Common myeloid progenitor, CD34-positive (primary cell): ENCODE measurements at places on chromosomes 7 and 10.

DNA sequence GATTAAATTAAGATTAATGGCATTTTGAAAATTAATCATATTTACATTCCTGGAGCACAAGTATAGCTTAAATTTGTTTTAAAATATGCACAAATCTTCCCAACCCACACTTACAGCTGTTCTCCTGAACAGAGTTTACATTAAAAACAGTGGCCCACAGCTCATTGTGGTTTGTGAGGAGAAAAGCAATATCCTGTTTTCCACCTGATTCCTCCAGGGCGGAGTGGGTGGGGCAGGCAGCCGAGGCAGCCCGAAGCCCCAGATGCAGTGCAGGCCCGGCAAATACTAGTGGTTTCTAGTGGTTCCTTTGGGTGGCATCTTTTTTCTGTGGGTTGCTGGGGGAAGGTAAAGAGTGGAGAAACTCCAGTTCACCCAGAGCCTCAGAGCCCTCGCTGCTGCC, 280.8 kb downstream of the ARHGAP12 start:
- DNase-seq: no peak

- DNase-seq: no peak
Observed at GRCh38 chr10:61888744-61889143, 12.8 kb upstream of the ARID5B start.

DNA sequence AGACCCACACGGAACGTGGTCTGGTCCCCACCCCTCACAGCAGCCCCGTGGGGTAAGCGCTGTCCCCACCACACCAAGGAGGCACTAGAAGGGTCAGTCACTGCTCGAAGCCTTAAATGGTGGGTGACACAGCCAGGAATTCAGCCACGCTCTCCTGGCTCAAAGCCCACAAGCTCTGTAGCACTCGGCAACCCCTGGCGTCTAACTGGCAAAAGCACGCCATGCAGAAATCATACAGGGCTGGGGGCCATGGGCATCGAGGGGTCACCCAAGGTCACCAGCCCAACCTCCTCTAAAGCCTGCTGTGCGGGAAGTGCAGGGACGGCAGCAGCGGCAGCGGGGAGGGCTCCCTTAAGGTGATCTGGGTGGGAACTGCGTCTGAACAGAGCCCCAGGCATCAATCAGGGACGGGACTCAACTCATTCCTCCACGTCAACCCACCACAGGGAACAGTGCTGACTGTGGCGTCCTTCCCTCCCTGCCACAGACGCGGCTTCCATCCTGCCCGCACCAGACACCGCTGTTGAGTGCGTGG, 7.8 kb downstream of the GPER1 start:
- no peak for DNase-seq

DNA sequence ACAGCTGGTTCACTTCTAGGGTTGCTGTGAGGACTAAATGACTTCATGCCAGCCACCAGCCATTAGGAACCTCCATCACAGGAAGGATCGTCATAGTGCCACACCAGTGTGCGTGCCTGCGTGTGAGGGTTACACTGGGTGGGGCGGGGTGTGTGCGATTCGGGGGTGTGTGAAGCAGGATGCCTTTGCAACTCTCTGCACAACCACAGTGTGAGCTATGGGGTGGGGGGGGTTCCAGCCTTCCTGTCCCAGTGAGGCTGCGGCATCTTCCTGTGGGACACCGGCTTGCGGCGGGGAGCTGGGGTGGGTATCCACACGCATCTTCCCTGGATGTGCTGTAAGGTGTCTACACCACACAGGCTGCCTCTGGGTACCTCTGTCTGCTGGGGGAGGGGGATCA, 6.9 kb upstream of the ELFN1 start:
- DNase-seq: peak; percentile 15

- no peak for DNase-seq
Observed at GRCh38 chr7:130182990-130183389, 22.2 kb downstream of the TMEM209 start.

GRCh38 chr7:106870983-106871410, 5.9 kb downstream of the PIK3CG start:
- peak; percentile 67 for DNase-seq

- DNase-seq: peak; percentile 31
Observed at GRCh38 chr10:44864051-44864450, 47.1 kb upstream of the TMEM72 start.

DNA sequence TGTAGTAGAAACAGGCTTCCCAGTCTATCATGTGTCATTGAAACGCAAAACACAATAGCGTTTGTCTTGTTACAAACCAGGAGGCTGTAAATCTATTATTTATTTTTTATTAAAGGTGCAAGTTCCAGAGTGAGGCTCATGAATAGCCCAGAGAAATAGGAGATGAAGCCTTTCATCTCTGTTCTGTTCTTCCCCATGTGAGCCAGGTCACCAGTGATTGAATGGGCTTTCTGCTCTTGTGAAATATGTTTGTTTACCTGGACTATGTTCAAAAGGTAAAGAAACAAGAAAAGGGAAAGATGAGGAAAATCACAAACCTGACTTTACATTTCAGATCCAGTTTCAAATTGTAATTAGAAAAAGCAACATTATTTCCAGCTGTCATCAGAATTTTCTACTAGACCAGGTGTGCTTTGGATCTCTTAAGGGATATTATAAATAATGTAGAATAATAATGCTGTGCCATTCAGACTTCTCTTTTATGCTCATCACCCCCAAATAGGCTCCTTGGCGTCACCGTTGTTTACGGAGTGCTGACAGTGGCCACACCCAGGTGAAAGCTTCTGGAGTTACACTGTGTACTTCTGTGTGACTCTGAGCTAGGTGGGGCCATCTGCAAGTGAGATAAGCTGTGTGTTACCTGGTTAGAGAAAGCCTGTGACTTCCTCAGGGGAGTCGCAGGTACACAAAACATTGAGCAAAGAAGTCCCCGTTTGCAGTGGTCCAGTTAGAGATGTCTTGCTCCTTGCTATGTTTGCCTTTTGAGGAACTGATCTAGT, 274.9 kb downstream of the SDK1 start:
- DNase-seq: no peak

GRCh38 chr10:100504096-100504495, 15.6 kb downstream of the SEC31B start:
- peak; percentile 27 for DNase-seq

DNA sequence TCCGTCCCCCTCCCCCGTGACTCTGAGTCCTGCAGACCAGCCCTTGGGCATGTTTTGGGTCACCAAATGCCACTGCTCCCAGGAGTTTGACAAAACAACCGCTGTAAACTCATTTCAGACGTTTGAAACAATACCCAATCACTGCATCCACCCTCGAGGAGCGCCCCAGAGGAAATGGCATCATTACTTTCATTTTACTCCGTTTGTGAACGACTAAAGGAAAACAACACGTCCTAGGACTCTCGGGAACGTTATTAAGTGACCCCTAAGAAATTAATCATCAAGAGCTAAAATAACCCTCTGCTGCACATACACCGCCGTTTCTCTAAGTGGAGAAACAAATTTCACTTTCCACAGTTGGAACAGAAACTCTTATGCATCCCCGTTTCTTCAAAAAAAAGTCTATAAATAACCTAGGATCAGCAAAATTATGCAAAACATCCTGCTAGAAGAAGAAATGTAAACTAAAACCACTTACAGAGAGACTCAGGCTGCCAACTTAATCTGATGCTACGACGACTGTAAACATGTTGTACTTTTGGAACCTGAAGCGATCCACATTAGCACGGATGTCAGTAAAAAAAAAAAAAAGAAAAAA, 109.9 kb upstream of the EFCAB10 start:
- peak; percentile 56 for DNase-seq

DNA sequence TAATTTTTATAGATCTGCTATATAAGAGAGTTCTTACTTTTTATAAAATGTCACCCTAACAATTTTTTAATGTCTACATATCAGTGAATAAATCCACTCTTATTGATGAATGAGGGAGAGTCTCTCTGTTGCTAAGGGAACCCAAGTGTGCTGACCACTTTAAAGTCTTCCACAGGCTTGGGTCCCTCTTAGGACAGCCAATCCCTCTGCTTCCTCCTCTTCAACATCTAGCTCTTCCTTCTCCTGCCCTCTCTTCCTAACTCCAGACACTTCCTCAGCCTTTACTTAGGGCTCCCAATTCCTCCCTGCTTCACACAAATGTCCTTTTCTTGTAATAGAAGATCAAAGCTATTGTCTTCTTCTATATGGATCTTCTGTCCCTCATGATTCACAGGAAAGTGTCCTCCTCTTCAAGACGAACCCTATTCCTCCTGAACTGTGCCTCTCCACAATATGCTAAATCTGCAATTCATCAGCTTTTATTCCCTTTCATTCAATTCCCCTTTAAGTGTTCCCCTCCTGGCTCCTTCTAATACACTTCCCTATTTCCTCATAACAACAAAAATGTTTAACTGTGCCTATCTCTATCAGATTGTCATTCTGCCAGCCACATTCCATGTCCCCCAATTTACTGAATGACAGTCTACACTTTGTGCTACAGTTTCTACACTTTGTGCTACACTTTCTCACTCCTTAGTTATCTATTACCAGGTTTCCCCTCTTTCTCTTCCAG, 37.7 kb downstream of the CDK6 start:
- DNase-seq: peak; percentile 53
